ENCODE measurements at places on chromosomes 2 and 18.

DNA sequence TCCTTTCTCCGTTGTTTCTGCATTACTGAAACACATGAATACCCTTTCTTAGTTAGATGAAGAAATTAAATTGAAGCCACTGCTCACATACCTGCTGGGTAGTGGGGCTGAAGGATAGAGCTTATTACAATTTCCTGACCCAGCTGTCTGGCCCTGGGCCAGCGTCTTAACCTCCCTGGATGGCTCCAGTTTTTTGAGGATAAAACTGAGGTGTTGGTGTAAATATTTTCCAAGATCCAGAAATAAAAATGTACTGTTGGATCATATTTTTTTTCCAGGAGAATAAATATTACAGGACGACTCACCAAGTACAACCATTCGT is 3.5 kb downstream of the RNF144A start:
- H3K4me3 ChIP-seq: no peak overlapping the region
- ATAC-seq: no peak
- H3K36me3 ChIP-seq: no peaks in the 10 kb centered on the region
- H3K4me1 ChIP-seq: peaks cover 3% of the 10 kb centered on the region
- H3K27ac ChIP-seq: no peak overlapping the region

GRCh38 chr2:113014067-113014466 is 8.8 kb downstream of the IL36A start:
- H3K36me3 ChIP-seq: no peaks in the 10 kb centered on the region
- no peaks in the 10 kb centered on the region for H3K4me1 ChIP-seq
- ATAC-seq: no peak
- H3K27me3 ChIP-seq: peaks cover 29% of the 10 kb centered on the region

GRCh38 chr18:2909431-2910140 is 62.8 kb downstream of the EMILIN2 start:
- H3K4me1 ChIP-seq: peaks cover 33% of the 10 kb centered on the region
- H3K27ac ChIP-seq: no peak overlapping the region
- peaks cover 66% of the 10 kb centered on the region for H3K27me3 ChIP-seq

DNA sequence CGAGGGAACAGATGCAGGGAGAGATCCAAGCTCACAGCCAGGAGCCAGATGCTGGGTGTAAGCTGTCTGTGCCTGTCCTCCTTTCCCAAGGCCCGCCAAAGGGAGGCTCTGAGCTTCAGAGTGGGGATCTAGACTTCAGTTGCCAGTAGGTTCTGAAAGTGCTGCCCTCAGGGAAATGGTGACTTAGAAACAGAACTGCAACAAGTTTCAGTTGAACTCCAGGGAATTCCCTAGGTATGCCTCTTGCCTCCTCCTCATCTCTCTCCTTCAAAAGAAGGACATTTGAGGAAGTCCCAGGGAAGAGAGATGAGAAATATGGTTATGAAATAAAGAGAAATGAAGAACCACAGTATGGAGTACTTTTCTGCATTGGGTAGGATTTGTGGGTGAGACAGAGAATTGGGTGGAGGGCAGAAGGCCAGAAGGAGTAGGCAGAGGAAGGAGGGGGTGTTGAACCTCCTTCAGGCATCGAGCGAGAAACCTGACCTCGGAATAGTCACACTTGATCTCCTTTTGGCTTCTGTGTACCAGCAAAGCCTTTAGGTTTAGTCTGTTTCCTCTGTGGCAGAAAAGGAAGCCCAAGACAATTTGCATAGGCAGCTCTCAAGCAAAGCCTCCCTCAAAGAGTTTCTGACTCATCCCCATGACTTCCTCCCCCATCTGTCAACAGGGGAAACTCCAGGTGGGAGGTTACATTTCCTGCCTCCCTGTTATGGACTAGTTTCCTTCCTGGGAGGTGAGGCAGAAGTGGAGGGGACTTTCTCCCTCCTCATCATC is 45.7 kb downstream of the QPCT start:
- no peaks in the 10 kb centered on the region for H3K27me3 ChIP-seq
- peaks cover 6% of the 10 kb centered on the region for H3K4me1 ChIP-seq
- H3K36me3 ChIP-seq: no peaks in the 10 kb centered on the region
- H3K27ac ChIP-seq: no peak overlapping the region
- no peak overlapping the region for H3K4me3 ChIP-seq
- ATAC-seq: no peak

- H3K36me3 ChIP-seq: no peaks in the 10 kb centered on the region
- H3K27me3 ChIP-seq: no peaks in the 10 kb centered on the region
- no peak overlapping the region for H3K4me3 ChIP-seq
- ATAC-seq: no peak
- H3K27ac ChIP-seq: no peak overlapping the region
Observed at GRCh38 chr2:31606509-31606908, 25.8 kb upstream of the SRD5A2 start.

GRCh38 chr2:196515608-196516007 is 123.9 kb upstream of the CCDC150 start:
- ATAC-seq: no peak
- no peaks in the 10 kb centered on the region for H3K27me3 ChIP-seq
- no peak overlapping the region for H3K4me3 ChIP-seq
- no peaks in the 10 kb centered on the region for H3K36me3 ChIP-seq
- no peaks in the 10 kb centered on the region for H3K4me1 ChIP-seq
- H3K27ac ChIP-seq: no peak overlapping the region

GRCh38 chr18:79517341-79517740 is 121.6 kb downstream of the NFATC1 start:
- H3K4me3 ChIP-seq: no peak overlapping the region
- no peak overlapping the region for H3K27ac ChIP-seq
- ATAC-seq: no peak
- H3K36me3 ChIP-seq: no peaks in the 10 kb centered on the region

- H3K4me3 ChIP-seq: no peak overlapping the region
- peaks cover 5% of the 10 kb centered on the region for H3K4me1 ChIP-seq
- ATAC-seq: no peak
- no peaks in the 10 kb centered on the region for H3K36me3 ChIP-seq
- no peak overlapping the region for H3K27ac ChIP-seq
Observed at GRCh38 chr2:9980520-9980919, 29.0 kb downstream of the GRHL1 start.

- H3K4me3 ChIP-seq: no peak overlapping the region
- H3K27me3 ChIP-seq: no peaks in the 10 kb centered on the region
- no peaks in the 10 kb centered on the region for H3K4me1 ChIP-seq
- no peak for ATAC-seq
Observed at GRCh38 chr18:36885981-36886380, 57.1 kb downstream of the KIAA1328 start.

- no peaks in the 10 kb centered on the region for H3K27me3 ChIP-seq
- no peak for ATAC-seq
- H3K4me1 ChIP-seq: no peaks in the 10 kb centered on the region
- no peaks in the 10 kb centered on the region for H3K36me3 ChIP-seq
- no peak overlapping the region for H3K27ac ChIP-seq
- H3K4me3 ChIP-seq: no peak overlapping the region
Observed at GRCh38 chr2:150887926-150888325, 373.7 kb downstream of the RBM43 start.

- no peak overlapping the region for H3K27ac ChIP-seq
- no peaks in the 10 kb centered on the region for H3K4me1 ChIP-seq
- no peak for ATAC-seq
- H3K36me3 ChIP-seq: no peaks in the 10 kb centered on the region
Observed at GRCh38 chr2:8461341-8461740, 220.5 kb upstream of the ID2 start.

DNA sequence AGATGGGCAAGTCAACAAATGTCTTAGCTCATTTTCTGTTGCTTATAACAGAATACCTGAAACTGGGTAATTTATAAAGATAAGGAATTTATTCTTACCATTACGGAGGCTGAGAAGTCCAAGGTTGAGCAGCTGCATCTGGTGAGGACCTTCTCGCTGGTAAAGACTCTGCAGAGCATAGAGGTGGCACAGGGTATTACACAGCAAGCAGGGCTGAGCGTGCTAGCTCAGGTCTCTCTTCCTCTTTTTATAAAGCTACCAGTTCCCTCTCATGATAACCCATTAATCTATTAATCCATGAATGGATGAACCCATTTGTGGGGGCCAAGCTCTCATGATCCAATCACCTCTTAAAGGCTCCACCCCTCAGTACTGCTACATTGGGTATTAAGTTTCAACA is 109.1 kb downstream of the CDK15 start:
- no peak overlapping the region for H3K4me3 ChIP-seq
- H3K4me1 ChIP-seq: no peaks in the 10 kb centered on the region
- no peaks in the 10 kb centered on the region for H3K36me3 ChIP-seq
- no peak for ATAC-seq
- H3K27ac ChIP-seq: no peak overlapping the region

GRCh38 chr2:30622452-30622851 is 175.4 kb downstream of the LCLAT1 start:
- H3K27ac ChIP-seq: no peak overlapping the region
- no peak for ATAC-seq
- H3K36me3 ChIP-seq: peaks cover 7% of the 10 kb centered on the region
- no peaks in the 10 kb centered on the region for H3K27me3 ChIP-seq
- H3K4me1 ChIP-seq: no peaks in the 10 kb centered on the region

GRCh38 chr2:99259465-99259864 is 4.0 kb upstream of the LYG2 start:
- no peaks in the 10 kb centered on the region for H3K36me3 ChIP-seq
- no peaks in the 10 kb centered on the region for H3K4me1 ChIP-seq
- ATAC-seq: no peak

GRCh38 chr2:113351375-113352355 is 72.9 kb upstream of the PAX8 start:
- ATAC-seq: no peak
- H3K27me3 ChIP-seq: no peaks in the 10 kb centered on the region
- no peak overlapping the region for H3K27ac ChIP-seq
- no peaks in the 10 kb centered on the region for H3K4me1 ChIP-seq

DNA sequence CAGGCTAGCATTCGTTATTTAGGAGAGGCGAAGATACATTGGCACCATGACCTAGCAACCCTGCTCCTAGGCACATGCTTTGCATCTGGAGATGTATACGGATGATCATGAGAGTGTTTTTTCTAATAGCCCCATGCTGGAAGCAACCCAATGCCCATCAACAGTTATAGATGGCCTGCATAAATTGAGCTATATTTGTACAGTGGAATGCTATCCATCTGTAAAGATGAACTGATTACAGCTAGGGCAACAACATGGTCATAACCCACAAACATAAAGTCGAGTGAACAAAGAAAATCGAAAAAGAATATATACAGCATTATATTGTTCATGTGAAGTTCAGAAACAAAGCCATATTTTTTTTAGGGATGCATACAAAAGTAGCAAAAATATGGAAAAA is 20.6 kb upstream of the CHRNA1 start:
- ATAC-seq: no peak
- no peaks in the 10 kb centered on the region for H3K4me1 ChIP-seq
- H3K27ac ChIP-seq: no peak overlapping the region
- no peaks in the 10 kb centered on the region for H3K27me3 ChIP-seq
- no peaks in the 10 kb centered on the region for H3K36me3 ChIP-seq
- H3K4me3 ChIP-seq: no peak overlapping the region

Measured in gastroesophageal sphincter (tissue), 4 donors.